Fibroblast of skin of left biceps (primary cell): ENCODE measurements at places on chromosomes 1 and 21.

DNA sequence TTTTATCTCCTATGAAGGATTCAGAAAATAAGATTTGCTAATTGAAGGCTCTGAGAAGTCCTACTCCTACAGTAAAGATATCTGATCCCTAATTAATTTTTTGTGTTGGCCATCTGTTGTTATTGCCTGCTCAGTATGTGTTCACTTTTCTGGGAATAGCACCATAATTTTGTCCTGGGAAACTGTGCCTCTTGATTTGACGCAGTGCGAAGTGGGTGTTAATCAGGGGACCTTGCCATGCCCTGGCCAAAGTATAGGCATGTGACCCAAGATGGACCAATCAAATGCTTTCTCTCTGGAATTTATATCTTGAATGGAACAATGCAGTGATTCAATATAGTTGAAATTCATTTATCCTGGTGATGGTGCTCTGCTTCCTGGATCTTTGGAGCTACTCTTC lies 30.4 kb upstream of the GNG12 start:
- no peak for DNase-seq

GRCh38 chr1:116003823-116004222 lies 27.5 kb downstream of the SLC22A15 start:
- DNase-seq: no peak

DNA sequence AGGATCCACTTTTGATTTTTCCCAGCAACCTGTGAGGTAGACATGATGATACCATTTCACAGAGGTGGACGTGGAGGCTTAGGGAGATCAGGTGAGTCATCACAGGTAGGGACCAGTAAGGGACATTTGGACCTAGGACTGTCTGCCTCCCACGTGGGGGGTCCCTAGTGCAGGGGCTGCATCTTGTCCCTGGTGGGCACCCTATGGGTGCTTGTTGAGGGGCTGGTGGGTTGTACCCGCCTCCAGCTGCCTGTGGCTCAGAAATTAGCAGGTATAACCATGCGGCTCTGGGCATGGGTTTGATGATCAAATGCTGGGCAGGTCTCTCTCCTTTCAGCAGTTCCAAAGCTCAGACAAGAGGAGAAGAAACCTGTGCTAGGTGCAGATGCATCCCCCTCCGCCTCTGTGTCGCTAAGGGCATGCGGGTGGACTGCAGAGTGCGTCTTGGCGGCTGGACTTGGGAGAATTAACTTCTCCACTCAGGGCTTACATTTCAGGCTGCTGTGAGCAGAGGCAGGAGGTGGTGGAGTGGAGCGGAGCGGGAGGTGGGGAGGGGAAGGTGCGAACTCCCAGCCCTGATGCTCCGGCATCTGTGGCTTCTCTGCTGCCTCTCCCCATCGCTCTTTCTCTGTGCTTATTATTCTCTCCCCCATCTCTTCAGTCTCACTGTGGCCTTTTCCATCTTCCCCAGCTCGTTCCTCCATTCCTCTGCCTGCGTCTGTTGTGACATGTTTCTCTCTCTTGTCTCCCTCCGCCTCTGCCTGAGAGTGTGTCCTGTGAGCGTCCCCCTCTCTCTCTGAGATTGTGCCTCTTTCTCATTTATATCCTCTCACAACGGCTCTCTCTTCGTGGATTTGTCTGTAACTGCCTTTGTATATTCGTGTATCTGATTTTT lies 146.8 kb downstream of the PTPRU start:
- DNase-seq: no peak

DNA sequence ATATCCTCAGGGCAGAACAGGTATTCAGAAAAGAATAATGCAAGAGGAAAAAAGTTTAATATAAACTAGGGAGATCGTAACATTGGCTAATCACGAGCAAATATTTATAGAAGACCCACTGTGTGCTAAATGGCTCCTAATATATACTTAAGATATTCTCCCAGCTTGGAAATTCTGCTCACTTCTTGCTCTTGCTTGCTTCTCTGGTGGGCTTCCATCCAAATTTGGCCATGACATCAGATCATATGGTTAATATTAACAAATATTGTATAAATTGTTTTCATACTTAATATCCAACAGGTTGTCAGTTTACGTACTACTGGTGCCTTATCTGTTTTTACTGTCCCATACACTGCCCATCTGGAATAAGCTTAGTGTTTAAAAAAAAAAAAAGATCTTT lies 1.1 kb downstream of the COX20 start:
- DNase-seq: no peak

DNA sequence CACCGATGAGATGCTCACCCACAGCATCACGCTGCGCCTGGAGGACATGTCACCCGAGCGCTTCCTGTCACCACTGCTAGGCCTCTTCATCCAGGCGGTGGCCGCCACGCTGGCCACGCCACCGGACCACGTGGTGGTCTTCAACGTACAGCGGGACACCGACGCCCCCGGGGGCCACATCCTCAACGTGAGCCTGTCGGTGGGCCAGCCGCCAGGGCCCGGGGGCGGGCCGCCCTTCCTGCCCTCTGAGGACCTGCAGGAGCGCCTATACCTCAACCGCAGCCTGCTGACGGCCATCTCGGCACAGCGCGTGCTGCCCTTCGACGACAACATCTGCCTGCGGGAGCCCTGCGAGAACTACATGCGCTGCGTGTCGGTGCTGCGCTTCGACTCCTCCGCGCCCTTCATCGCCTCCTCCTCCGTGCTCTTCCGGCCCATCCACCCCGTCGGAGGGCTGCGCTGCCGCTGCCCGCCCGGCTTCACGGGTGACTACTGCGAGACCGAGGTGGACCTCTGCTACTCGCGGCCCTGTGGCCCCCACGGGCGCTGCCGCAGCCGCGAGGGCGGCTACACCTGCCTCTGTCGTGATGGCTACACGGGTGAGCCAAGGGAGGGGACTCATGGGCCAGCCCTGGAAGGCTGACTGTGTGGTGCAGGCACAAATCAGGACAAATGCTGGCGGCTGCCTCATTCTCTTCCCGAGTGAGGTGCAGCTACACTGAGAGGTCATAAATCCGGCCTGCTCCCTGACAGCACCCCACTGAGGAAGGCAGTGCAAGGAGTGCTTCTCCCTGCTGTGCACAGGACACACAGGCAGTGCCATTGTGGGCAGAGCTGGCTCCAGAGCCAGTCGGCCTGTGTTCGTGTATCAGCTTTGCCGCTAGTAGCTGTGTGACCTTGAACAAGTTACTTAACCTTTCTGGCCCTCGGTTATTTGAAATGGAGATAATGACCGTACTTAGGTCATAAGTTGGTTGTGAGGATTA lies 9.4 kb downstream of the CELSR2 start:
- no peak for DNase-seq

GRCh38 chr21:32475162-32475812 lies 62.8 kb downstream of the EVA1C start:
- DNase-seq: peak; percentile 74

DNA sequence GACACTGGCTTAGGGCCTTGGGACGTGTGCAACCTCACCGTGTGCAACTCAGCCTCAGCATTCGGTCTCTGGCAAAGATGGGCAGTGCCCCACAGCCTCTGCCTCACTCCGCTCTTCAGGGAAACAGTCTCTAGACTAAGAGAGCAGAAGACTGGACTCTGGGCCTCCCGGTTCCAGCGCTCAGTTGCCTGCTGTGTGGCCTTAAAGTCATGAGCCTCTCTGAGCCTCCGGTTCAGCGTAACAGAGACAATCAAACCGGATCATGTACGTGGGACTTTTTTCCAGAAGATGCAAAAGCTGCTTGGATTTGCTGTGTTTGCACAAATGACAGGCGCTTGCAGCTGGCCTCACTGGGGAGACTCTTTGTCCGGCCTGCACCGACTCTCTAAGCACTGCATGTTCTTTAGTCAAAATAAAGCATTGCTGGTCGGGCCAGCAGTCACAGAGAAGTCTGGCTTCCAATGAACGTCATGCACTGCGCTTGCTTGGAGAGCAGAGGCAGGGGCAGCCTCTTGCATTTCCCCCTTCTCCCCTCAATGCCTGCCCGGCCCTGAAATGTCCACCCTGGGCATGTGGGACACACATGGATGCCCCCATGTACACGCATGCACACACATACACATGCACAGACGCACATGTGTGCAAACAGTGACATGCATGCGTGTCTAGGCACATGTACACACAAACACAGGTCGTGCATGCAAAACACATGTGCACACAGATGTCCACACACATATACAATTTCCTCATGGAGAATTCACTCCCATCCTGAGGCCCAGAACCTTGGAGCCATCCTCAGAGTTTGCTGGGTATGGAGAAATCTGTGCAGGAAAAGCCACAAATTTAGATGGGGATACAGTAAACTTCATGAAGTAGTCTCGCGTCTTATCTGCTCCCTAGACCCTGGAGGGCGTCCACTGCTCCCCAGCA lies 152.4 kb downstream of the PRDM16 start:
- no peak for DNase-seq

GRCh38 chr21:46128933-46129571 lies 26.3 kb downstream of the FTCD start:
- DNase-seq: no peak

- DNase-seq: no peak
Measured at GRCh38 chr1:201515062-201515750, 8.3 kb upstream of the CSRP1 start.

GRCh38 chr1:168734946-168735345 lies 5.9 kb upstream of the DPT start:
- DNase-seq: no peak

DNA sequence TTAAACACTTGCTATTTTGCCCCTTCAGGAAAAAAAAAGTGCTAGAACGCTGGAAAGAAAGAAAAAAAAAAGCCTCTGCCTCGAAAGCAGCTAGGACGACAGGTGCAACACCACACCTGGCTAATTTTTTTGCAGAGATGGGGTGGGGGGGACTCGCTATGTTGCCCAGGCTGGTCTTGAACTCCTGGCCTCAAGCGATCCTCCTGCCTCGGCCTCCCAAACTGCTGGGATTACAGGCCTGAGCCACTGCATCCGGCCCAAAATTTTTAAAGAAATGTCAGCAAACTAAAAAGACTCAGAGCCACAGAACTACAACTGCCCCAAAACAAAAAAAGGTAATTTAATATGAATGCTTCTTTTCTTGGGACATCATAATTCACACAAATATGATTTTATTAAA lies 1.4 kb downstream of the DOCK7 start:
- no peak for DNase-seq
